ENCODE measurements at places on chromosomes 1 and 21.

DNA sequence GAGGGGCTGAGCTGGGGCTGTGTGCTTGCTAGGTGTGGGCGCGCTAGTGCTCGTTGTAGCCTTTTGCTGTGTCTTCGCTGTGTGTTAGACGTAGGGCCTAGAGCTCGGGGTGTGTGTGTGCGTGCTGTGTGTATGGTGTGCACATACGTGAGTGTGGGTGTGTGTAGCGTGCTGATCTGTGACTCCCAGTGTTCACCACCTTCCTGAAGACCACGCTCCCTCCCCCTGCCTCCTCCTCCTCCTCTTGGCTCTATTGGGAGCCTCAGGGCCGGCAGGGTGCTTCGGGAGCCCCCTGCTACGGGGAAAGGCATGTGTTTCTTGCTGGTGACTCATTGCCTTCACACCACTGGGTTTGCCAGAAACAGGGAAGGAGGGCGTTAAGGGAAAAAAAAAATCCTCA is 9.4 kb upstream of the KCNC4 start:
- DNase-seq: no peak

DNA sequence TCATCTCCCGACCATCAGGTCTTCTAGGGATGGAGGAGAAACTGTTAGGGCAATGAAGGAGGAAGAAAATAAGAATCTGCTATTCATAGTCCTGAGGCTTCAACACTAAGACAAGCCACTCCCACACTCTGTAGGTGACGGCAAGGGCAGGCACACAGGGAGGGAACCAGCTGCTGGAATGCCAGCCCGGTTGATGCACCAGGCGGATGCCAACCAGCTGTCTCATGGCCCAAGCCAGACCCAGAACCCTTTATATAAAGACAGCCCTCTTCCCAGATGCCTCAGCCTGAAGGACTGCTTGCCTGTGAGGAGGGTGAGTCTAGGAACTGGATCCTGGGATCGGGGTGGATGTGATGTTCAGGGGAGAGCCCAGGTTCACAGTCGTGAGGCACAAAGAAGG is at the start of gene KPRP:
Gene KPRP (plus strand): TSS at position 279 of the 400 bp plus-strand sequence. CDS start 1,564 bp downstream, outside the sequence.
- DNase-seq: no peak

GRCh38 chr1:183882335-183883167 is 77.6 kb downstream of the RGL1 start:
- DNase-seq: no peak

GRCh38 chr1:197424380-197424779 is 156.3 kb downstream of the CRB1 start:
- DNase-seq: no peak

GRCh38 chr1:31805318-31805717 is 10.5 kb downstream of the SPOCD1 start:
- DNase-seq: no peak

GRCh38 chr1:6028042-6028850 is 17.4 kb upstream of the KCNAB2 start:
- no peak for DNase-seq

DNA sequence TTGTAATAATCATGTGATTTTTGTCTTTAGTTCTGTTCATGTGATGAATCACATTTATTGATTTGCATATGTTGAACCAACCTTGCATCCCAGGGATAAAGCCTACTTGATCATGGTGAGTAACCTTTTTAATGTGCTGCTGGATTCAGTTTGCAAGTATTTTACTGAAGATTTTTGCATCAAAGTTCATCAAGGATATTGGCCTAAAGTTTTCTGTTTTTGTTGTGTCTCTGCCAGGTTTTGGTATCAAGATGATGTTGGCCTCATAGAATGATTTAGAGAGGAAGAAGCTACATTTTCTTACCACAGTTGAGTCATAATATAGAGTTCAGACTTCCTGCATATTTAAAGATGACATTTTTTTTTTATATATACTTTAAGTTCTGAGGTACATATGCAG is 455.9 kb downstream of the PLPP3 start:
- no peak for DNase-seq

DNA sequence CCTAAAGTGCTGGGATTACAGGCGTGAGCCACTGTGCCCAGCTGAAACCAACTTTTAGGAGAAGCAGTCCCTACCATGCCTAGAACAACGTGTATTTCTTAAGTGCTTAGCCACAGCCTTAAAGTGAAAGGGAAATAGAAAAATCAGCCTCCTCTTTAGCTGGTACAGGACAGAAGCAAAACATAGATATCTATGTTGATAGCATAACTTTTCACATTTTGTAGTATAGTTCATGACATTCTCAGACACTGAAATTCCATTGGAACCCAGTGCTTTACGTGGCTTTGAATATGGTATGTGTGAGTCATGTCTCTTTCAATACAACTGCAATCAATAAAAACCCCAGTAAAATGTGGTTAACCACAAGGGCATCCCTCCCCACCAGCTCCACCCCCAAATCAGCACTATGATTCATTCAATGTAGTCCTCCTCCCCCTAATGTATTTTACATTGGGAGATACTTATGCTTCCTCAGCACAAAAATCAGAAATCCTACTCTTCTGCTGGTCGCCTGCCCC is 32.1 kb downstream of the TGFB2 start:
- no peak for DNase-seq

DNA sequence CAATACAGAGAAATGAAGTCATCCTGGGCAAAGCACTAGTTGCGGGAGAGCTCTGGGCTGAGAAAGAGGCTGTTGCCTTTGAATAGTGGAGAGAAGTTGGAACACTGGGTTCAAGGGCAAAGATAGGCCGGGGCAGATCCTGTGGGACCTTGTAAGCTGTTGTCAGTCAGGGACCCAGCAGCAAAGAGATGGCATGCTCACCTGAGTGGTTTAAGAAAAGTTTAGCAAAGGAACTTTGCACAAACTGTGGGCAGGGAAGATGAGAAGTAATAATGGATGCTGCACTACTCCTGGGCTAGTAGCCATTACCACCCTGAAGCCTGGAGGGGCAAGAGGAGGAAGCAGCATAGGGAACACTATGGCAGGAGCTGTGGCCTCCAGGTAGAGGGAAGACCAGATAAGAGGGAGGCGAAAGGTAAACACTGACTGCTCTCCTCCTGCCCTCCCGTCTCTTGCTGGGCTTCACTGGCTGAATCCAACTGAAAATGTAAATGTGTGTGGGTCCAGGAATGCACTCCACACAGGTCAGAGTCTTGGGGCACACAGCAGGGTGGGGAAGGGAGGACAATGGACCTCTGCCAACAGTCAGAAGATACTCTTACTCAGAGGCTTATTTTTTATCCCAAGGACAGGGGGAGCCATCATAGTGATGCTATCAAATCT is 129.2 kb downstream of the PLPP3 start:
- no peak for DNase-seq

- DNase-seq: no peak
Observed at GRCh38 chr1:107124694-107125093, 16.1 kb upstream of the NTNG1 start.
